ENCODE measurements at places on chromosomes 12 and 14.

DNA sequence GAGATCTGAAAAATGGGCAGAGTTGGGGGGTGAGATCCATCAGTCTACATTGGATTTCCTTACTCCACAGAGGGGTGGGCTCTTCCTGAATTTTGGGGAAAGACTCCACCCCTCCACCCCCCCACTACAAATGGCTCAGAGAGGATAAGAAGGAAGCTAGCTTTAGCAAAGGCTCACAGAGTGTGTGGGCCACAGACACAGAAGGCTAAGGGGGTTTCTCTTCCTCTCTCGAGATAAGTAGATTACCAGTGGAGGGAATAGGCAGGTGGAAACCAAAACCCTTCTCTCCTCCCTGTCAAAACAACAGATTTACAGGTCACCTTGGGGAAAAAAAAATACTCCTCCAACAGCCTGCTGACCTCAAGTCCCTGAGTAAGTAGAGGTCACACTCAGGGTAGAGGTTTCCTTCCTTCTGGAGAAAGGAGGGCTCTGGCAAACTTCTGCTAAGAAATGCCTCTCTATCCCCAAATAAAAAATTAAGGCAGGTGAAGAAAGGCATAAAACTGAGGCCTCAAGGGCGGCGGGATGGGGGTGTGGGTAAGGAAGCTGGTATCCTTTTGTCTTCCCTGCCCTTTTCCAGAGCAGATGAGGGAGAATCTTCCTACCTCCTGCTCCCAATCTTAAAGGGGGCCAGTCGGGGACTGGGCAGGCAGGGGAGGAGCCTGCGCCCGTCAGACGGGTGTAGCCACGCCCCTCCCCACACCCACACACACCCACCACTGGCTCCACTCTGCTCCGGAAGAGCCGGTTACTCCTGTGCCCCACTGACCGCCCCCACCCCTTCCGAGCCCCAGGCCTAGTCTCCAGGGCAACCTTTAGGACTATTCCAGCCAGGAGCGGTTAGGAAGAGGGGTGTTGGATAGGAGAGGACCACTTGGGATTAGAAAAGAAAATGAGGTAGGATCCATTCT lies 1.9 kb upstream of the BAZ2A start:
- peak; percentile 27 for DNase-seq

DNA sequence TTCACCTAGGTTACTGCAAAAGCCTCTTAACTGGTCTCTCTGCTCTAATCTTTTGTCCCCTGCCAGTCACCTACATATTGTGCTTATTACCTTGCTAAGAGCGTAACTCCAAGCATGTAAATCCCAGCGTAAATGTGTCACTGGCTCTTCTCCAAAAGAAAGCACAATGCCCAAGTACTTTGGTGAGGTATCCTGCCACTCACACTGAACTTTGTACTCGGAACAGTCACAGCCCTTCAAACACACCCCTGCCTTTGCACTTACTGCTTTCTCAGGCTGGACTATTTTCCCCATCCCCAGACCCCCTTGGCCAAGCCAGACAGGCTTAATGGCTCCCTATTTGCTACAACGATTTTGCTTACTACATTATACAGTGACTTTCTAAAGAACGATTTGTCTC lies 31.7 kb downstream of the GALNT4 start:
- peak; percentile 49 for DNase-seq

- no peak for DNase-seq
Observed at GRCh38 chr14:71204768-71205167, 297.5 kb downstream of the PCNX1 start.

DNA sequence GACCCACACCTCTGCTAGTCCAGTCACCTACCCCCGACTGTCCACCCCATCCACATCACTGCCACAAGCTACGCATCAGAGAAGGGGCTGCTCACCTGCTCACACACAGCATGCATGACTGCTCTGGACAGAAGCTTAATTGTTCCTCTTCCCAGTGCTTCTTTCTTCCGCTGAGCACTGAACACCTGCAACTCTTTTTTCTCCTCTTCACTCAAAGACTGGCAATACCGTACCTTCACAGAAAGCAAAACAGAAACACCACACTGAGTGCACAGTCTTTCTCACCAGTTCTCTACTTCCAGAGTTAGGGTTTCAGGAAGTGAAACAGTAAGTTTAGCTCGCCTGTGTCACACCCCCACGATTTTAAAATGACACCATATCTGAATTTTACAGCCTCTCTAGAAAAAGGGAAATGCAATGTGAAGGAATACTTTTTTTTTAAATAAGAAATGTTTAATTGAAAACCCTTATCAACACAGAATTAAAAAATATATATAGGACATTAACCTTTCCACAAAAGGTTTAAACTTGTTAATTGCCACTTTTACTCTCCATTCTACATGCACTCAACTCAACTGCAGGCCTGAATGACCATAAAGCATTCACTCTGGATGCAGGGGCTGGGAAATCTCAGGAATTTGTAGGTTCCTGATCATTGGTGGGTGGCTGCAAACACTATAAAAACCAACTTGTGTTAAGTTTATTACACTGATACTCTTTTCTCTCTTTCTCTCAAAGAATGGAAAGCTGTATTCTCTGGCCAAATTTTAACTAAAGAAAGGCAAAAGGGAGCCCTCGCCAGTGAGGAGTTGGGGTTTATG lies 120.0 kb downstream of the PRICKLE1 start:
- peak; percentile 80 for DNase-seq

- DNase-seq = no peak
Observed at GRCh38 chr12:68639396-68639767, 28.7 kb downstream of the RAP1B start.

GRCh38 chr14:23468704-23469126 lies 788 bp upstream of the NGDN start:
- DNase-seq = no peak

- DNase-seq = no peak
Observed at GRCh38 chr14:50065583-50065982, 50.8 kb downstream of the VCPKMT start.

- DNase-seq = no peak
Observed at GRCh38 chr14:39395555-39396254, 36.5 kb downstream of the FBXO33 start.

GRCh38 chr12:80692114-80692513 lies 15.3 kb upstream of the MYF6 start:
- peak; percentile 48 for DNase-seq

DNA sequence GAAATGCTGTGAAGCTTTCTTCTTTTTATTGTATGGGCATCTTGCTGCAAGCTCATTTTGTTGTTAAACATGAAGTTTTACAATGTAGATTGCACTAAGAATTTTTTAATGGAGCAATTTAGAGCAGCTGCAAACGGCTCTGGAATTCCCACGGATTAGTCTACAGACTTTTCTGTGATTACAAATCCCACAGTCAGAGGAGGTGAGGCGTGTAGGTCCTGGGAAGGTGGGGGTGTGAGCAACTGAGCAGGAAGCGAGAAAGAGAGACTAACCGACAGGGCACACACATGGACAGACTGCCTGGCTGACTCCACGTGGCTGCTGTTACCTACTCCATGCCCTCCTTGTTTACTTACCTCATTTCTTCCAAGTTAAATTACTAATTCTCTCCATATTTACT lies 348.5 kb downstream of the NPAS3 start:
- DNase-seq = no peak

GRCh38 chr14:53947094-53947445 lies 9.6 kb downstream of the BMP4 start:
- no peak for DNase-seq

DNA sequence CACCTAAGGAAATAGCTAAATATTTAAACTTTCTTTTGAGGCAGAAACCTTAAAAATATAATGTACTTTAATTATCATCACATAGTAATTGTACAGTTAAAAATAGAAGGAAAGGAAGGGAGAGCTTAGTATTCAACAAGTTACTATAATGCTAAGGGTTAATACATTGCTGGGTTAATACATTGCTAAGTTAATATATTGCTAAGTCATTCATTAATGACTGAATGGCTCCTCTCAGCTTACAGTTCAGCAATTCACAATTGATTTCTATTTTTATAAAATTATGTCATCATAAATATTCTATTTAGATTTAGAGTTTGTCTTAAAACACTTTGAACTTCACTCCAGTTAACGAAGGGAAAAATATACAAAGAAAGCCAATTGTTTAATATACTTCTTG lies 207.9 kb downstream of the BMP4 start:
- DNase-seq = no peak

DNA sequence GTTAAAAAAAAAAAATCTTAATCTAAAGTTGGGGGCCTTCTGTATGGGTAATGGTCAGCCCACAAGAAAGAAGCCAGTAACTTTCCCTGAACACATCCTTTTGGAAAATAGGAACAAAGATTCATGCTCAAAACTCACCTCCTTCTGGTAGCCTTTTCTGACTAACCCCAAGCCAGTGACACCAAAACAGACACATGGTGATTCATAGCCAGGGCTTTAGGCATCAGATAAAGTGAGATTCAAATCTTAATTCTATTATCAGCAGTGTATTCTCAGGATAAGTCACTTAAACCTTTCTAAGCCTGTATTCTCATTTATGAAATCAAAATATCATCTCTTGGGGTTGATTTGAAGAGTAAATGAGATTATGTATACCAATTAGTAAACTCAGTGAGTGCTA lies 4.9 kb downstream of the ATP5MC2 start:
- DNase-seq = no peak

DNA sequence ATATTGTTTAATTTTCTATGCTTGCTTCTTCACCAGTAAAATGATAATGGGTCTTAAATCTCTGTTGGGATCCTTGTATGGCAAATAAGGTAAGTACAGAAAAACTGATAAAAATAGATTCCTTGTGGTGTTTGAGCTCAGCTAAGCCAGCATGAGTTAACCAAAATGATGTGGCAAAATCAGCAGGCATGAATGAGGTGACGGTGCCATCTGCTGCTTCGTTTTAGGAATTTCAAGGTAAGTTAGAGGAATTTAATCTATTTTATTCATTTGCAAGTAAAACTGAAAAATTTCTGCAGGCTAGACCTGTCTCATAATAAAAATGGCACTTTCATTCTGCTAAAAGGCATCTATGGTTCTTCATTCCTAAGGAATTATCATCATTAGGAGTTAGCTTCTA lies 10.0 kb upstream of the CLEC7A start:
- DNase-seq = peak; percentile 89

GRCh38 chr14:90505531-90505930 lies 108.7 kb downstream of the CALM1 start:
- no peak for DNase-seq

GRCh38 chr12:34033628-34034296 lies 11.5 kb downstream of the ALG10 start:
- peak; percentile 67 for DNase-seq

DNA sequence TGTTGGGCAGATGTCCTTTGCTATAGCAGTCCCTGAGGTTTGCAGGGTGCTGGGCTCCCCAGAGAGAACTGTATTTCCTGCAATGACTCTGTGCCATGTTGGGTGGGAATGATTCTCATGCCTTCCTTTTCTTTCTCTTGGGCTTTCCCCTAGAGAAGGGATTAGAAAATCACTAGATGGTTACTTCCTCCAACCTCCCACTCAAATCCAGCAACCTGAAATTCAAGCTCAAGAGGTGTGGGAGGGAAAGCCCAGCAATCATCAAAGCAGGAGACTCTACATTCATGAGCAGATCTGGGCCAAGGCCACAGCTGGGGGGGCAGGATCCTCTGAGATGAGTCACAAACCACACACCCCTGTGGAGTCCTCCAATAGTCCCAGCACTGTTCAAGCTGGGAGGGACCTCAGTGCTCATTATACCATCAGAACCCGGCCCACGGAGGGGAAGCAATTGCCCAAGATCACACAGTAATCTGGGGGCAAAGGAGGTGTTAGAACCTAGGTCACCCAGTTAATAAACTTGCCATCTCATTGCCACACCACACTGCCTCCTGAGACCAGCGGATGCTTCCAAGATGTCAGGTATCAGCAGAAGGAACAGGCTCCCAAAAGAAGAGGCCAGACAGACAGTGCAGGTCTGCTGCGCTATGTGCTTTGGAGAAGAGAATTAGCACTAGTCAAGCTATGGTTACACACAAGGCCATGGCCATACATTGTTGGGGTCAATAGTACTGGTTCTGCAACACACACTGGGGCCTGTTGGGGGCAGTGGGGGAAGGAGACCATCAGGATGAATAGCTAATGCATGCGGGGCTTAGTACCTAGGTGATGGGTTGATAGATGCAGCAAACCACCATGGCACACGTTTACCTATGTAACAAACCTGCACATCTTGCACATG lies 65.7 kb downstream of the TTC9 start:
- DNase-seq = peak; percentile 78

- DNase-seq = peak; percentile 96
Observed at GRCh38 chr12:63149909-63150712, 890 bp downstream of the AVPR1A start.

GRCh38 chr14:22974530-22975313 lies 7.6 kb downstream of the AJUBA start:
- no peak for DNase-seq

GRCh38 chr14:24483604-24484252 lies 24.3 kb downstream of the CMA1 start:
- no peak for DNase-seq

Measured in DMS53 (cell line).